Stimulated activated CD4-positive, alpha-beta T cell treated with anti-CD3 and anti-CD28 coated beads, Interleukin-1b, Interleukin-23, amount 100 ng/mL, for 48 hours (primary cell): ENCODE measurements at places on chromosomes 5 and 9.

- DNase-seq: peak; percentile 61
Observed at GRCh38 chr9:111661150-111661801, at the start of gene GNG10. Gene GNG10, plus strand, starts transcription at chr9:111661605. Its CDS starts 30 bp downstream, at chr9:111661635.

GRCh38 chr9:101495810-101496209 lies 37.8 kb upstream of the RNF20 start:
- no peak for DNase-seq

- no peak for DNase-seq
Observed at GRCh38 chr9:8133606-8134005, 334.0 kb upstream of the DMAC1 start.

DNA sequence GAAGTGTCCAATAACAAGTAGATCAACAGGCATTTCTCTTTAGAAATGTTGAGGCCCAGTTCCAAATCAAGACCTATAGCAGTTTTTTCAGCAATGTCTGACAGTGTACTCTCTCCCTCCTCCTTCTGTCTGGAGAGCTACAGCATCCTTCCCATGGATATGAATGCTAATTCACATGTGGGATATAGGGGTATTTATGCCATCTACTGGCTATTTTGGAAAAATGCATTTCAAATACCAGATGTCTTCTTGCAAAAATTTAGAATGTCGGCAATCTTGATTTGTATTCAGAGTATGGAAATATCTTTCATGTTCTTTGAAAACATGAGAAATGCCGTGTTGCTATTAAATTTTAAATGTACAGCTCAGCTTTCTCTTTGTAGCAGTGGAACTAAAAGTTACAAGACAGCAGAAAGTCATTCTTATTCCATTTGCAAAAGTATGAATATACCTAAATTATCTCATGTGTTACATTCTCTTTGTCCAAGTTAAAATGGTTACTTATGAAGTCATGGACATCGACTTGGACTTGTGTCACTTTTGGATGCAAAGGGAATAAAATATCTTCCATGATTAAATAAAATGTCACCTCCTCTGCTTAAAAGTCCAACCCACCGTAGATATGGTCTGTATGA lies 647.8 kb downstream of the TAF11L14 start:
- no peak for DNase-seq

- no peak for DNase-seq
Observed at GRCh38 chr5:59863777-59864176, 29.7 kb downstream of the PDE4D start.

DNA sequence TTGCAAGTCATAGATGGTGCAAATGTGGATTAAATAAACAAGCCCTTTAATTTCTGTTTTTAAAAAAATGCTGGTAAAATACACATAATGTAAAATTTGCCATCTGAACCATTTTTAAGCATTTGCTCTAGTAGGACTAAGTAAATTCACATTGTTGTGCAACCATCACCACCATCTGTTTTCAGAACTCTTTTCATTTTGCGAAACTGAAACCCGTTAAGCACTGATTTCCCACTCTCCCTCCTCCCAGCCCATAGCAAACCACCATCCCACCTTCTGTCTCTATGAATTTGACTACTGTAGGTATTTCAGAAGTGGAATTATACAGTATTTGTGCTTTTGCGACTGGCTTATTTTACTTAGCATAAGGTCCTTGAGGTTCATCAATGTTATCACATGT lies 103.3 kb upstream of the CNTLN start:
- DNase-seq: no peak

- no peak for DNase-seq
Observed at GRCh38 chr5:160480652-160481051, 59.0 kb downstream of the PTTG1 start.

GRCh38 chr5:52694648-52695047 lies 93.1 kb upstream of the ITGA1 start:
- no peak for DNase-seq

DNA sequence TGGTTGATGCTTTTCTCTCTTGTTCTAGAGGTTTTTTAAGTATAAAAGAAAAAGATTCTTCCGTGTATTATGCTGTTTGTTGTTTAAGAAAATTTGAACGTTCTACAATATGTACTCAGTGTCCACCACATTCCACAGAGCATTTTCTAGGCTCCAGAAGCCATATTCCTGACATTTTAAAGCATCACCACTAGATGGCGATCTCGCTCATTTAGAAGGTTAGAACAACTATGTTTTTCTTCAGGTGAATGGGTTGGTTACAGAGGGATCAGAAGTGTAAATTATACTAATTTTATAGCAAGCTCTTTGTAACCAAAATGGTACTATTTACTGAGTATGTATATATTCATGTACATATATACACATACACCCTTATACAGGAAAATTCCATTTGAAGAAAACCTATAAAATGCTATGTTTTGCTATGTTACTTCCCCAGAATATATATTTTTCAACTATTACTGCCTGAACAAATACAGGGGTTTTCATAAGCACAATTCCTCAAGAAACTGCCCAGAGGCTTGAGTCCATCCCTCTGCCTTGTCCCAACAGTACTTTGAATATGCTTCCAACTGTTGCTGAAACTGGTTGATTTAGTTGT lies 284.3 kb downstream of the CCDC171 start:
- no peak for DNase-seq

DNA sequence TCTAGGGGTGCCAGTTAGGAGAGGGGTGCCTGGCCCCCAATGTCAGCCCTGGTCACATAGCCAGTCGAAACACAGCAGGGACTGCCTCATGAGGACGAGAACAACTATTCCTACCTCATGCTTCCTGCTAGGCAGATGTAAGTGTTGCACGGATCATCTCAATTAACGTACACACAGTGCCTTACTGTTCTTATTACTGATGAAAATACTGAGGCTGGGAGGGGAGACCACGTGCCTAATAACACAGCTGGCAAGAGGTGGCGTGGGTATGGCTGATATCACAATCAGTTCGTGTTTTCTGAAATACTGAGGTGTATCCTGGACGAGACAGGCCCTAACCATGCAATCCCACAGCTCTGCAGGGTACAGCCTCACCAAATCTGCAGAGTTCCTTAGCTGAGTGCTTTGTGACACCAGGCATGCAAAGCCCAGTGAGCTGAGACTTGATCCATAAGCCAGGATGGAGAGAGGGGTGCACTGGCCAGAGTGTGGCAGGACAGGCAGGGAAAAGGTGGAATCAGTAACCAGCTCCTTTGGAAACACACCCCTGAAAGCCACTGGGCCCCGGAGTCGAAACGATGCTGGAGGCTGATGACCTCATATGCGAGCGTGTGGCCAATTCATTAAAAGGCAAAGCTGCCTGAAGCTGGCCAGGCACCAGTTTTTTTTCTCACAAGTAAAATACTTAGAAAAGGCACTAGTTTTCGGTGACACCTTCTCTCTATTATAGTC lies 63.9 kb downstream of the PRRT1B start:
- DNase-seq: no peak

DNA sequence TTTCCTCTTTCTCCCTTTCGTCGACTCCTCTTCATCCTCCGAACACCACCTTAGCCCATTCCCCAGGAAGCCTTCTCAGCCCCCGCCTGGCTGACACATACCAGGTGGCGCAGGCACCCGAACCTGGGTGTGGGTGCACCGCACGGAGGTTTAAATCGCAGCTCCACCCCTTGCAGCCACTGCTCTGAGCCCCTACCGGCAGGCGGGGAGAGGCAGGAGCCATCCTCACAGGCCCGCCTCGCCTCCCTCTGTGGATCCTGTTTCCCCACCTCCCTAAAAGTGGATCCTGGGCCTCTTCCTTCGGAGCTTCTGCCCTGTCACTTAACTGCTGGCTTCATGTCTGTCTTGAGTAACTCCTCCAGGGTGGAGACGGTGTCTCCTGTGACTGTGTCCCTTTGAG lies 110.7 kb downstream of the OLFM1 start:
- DNase-seq: no peak

DNA sequence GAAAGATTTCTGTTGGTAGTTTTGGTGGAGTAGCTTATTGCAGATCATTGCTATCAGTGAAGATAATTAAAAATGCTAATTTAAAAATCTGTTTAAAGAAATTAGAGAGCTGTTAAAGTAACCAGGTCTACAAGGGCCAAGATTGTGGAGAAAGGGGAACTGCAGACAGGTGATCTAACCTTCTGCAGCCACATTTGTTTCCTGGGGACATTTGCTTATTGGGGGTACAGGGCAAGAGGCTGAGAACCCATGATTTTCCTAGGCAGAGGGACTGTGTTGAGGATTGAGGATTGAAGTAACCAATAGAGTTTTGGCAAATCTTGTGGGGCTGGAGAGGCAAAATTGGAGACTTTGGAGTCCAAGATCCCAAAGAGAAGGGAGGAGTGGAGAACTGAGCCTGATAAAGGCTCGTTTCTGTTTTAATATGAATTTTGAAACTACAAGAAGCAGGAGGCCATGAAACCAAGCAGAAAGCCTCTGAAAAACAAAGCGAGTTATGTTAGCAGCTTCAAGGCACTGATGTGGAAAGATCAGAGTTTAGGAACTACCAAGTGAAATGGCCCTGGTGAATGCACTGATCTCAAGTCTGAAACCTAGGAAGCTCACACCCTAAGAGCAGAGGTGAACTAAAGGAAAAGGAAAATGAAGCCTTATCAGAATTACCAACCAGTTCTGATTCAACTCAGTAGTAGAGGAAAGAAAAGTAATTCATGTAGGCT lies 219.8 kb upstream of the C9orf72 start:
- DNase-seq: no peak

- DNase-seq: no peak
Observed at GRCh38 chr5:58800356-58800755, 217.5 kb downstream of the RAB3C start.

DNA sequence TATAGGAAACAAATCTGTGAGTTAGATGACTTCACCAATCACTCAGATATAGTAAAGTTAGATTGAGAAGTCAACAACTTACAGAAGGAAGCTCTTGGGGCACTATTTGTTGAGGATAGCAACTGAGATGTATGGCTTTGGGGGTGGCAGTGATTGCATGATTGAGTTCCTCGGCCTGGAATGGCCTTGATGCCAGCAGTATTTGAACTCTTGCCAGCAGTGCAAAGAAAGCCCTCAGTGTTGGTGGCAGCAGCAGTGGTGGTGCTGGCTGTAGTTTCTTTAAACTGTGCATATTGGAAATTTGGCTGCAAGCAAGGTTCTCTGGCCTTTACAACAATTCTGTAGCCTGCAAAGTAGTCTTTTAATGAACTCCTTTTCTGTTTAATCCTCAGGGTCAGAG lies 41.4 kb upstream of the PJA2 start:
- DNase-seq: no peak

DNA sequence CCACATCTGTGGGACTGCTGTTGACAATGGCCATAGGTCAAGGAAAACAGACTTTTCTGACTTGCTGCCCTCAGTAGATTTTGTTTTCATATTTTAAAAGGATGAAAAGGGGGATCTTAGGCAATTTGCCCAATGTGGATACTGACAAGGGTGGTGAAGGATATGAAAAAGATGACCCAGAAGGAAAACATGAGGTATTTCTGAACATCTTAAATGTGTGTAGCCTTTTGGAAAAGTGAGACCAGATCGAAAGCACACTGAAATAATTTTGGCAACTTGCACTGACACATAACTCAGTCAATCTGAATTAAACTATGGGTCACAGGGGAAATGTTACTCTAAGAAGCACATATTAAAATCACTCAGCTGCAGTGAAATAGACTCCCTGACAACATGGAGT lies 1793.0 kb upstream of the ACO1 start:
- DNase-seq: no peak

GRCh38 chr9:105647595-105648349 lies 14.5 kb upstream of the TAL2 start:
- no peak for DNase-seq

DNA sequence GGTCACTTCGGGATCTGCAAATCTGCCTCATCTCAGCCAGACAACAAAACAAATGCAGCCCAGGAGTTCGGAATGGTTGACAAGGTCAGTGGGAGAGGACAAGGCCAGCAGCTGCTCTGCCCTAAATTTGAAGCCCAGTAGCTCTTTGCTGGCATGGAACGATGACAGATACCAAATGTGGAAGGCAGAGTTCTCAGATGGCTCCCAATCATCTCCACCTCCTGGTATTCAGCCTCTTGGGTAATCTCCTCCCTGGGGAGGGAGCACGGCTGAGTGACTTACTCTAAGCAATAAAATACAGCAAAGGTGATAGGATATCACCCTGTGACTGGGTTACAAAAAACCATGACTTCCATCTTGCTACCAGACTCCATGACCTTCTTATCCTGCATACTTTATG lies 172.8 kb downstream of the ENTREP1 start:
- DNase-seq: no peak

GRCh38 chr5:82319651-82320376 lies 41.7 kb upstream of the RPS23 start:
- no peak for DNase-seq

DNA sequence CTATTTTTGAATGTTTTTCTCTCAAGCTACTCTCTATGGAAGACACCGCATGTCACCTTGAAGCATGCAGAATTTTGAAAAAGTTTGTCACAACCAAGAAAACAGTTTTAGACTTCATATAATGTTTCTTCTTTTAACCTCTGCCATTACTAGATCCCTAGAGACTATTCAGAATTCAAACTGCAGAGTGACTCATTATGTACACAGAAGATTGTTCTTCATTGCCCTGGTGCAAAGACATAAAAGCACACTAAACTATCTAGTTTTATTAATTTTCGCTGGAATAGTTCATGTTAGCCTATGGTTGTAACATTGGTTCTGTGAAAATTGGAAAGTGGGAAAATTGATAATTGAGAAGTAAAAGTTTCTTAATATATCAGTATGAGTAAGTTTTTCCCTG lies 18.4 kb downstream of the F2RL2 start:
- DNase-seq: no peak

- no peak for DNase-seq
Observed at GRCh38 chr5:150278916-150279315, 10.7 kb downstream of the CAMK2A start.

GRCh38 chr5:173287086-173287485 lies 41.1 kb downstream of the STC2 start:
- DNase-seq: no peak

GRCh38 chr5:126846344-126846743 lies 69.4 kb downstream of the LMNB1 start:
- DNase-seq: no peak

- no peak for DNase-seq
Observed at GRCh38 chr5:14263699-14264098, 120.6 kb downstream of the TRIO start.

DNA sequence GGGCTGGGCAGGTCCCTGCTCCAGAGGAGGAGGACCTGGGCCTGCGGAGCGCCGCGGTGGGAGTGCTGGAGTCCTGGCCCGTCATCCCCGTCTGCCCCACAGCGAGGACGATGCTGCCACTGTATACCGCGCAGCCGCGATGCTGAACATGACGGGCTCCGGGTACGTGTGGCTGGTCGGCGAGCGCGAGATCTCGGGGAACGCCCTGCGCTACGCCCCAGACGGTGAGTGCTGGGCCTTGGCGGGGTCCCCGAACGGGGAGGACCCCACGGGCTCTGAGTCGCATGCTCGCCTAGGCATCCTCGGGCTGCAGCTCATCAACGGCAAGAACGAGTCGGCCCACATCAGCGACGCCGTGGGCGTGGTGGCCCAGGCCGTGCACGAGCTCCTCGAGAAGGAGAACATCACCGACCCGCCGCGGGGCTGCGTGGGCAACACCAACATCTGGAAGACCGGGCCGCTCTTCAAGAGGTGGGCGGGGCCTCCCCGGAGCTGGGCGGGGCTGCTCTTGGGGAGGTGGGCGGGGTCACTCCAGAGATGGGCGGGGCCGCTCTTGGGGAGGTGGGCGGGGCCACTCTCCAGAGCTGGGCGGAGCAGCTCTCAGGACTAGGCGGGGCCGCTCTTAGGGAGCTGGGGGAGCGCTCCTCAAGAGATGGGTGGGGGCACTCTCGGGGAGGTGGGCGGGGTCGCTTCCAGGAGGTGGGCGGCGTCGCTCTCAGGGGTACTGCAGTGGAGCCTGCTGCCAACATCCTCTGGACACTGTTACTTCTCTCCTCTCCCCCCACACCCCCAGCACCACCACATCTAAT lies 13.1 kb downstream of the LRRC26 start:
- DNase-seq: peak; percentile 68
